Neural crest cell (in vitro differentiated cells): ENCODE measurements at places on chromosomes 13 and 19.

- DNase-seq: no peak
These were observed 2.4 kb downstream of the COX7A1 start for GRCh38 chr19:36149673-36150406.

DNA sequence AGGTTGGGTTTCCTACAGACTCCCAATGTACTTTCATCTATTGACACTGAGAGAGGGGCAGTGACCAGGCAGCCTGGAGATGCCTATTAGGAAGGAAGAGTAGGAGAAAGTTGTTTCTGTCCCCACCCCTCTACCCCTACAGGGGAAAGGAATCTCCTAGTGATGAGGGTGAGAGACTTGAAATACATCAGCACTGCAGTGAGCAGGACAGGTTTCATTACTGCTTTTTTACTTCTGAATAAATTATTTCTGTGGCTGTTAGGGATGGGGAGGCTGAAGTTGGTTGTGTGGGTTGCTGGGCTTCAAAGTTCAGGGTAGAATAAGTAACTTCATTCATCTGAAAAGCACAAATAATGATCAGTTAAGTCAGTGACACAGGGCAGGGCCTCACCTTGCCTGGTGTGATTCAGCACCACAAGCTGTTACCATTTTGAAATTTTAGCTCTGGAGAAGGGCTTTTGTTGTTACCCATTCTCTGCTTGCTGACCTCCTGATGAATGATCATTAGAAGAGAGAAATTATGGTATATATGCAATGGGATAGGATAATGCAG lies 19.3 kb downstream of the CEACAM1 start:
- no peak for DNase-seq

DNA sequence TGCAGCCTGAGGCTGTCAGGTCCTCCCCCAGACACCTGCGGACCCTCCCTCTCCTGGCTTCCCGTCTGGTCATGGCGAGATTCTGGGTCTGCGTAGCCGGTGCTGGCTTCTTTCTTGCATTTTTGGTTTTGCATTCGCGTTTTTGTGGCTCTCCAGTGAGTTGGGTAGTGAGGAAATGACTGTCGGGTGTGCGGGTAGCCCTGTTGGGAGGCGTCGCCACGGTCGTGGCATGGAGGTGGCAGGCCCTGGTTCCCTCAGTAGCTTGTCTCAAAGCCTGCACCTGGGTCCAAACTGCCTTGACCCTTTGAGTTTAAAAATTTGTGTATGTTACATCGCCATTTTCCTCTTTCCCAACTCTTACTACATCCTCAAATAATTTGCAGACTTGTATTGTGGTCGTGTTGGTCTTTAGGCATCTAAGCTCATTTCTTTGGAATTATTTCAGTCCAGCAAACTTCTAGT lies 344 bp downstream of the NHLRC3 start:
- no peak for DNase-seq

GRCh38 chr19:57279418-57280164 lies 694 bp upstream of the ZNF460 start:
- peak; percentile 74 for DNase-seq

- DNase-seq: no peak
These were observed 11.5 kb downstream of the TM6SF2 start for GRCh38 chr19:19261350-19262189.

DNA sequence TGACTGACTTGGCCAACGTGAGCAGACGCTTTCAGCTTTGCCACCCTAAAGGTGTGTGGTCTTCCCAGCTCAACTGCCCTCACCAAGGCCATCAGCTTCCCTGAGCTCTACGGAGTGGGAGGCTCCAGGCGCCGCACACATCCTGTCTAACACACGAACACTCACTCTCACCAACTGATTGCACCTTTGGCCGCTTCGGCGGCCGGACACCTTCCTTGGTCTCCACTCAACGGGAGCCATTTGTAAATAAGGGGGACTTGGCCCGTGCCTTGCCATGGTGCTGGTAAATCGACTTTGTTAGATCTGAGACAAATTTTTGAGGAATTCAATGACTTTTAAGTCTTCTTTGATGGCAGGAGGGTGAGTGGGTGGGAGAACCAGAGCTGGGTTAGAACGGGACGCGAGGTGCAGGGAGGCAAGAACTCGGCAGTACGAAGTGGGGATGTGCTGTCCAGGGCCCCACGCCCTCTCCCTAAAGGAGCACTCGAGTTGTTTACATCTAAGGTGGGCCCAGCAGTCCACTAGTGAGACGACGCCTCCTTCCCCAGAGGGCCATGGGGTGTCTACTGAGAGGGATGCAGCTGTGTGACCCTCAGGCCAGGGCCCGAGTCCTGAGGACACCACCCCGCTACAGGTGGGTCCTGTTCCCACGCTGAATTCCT lies 4.4 kb downstream of the C13orf46 start:
- no peak for DNase-seq

DNA sequence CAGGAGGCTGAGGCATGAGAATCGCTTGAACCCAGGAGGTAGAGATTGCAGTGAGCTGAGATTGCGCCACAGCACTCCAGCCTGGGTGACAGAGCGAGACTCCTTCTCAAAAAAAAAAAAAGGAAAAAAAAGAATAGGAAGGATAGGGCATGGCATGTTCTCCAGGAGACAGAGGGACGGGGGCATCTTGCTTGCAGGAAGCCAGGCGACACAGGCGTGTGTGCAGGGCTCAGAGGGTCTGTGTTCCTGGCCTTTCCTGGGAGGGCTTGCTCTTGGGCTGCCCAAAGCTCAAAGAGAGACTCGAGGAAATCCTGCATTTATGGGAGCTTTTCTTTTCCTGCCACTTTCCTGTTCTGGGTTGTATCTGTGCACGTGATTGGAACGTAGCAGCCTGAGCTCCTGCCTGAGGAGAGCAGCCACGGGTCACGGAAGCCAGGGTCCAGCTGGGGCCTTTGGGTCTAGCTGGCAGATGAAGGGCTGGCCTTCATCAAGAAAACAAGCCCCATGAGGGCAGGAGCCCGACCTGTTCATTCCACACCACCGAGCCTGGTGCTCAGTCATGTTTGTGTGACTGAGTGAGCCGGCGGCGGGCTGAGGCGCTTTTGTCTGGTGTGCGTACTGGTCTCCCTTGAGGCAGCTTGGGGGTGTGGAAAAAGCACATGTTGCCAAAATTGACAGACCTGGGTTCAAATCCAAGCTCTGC lies 44.5 kb downstream of the CAPN12 start:
- DNase-seq: no peak

DNA sequence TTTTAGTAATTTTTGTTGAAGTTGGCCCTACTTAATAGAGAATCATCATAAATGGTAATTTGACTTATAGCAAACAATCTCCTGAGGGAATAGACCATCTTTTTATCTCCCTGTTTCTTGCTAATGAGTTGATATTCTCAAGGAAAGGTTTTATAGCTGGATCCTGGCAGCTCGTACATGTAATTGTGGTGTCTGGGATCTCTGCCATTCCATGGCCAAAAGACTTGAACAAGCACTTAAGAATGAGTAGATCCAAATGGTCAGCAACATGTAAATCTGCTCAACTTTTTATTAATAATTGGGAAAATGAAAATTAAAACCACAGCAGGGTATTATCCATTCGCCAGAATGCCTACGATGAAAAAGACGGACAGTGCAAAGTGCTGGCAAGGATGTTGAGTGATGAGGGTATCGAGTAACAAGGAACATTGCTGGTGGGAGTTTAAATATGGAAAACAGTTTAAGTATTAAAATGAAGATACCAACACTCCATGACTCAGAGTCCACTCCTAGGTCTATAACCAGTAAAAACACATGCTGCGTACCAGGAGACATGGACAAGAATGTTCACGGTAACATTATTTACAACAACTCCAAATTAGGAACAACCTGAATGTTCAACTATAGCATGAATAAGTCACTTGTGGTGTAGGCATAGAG lies 5.1 kb upstream of the GPR18 start:
- no peak for DNase-seq

GRCh38 chr19:50202962-50203280 lies 501 bp upstream of the MYH14 start:
- DNase-seq: no peak

- no peak for DNase-seq
These were observed 734.8 kb upstream of the GPC6 start for GRCh38 chr13:92491839-92492238.

DNA sequence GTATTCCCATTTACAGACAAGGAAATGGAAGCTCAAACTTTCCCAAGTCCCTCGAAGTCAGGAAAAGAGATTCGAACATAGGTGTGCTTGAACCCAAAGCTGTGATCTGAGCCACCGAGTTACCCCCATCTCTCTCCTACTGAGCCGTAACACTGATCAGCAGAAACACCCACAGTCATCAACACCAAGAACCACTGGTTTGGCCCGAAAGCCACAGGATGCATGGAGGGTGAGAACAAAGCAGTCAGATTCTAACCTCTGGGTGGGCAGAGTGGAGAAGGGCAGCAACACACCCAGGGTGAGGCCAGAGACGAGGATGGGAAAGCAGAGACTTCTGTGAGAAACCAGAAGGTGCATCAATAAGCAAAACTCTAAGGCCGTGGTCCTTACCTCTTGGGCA lies 27.7 kb upstream of the POU2F2 start:
- no peak for DNase-seq

DNA sequence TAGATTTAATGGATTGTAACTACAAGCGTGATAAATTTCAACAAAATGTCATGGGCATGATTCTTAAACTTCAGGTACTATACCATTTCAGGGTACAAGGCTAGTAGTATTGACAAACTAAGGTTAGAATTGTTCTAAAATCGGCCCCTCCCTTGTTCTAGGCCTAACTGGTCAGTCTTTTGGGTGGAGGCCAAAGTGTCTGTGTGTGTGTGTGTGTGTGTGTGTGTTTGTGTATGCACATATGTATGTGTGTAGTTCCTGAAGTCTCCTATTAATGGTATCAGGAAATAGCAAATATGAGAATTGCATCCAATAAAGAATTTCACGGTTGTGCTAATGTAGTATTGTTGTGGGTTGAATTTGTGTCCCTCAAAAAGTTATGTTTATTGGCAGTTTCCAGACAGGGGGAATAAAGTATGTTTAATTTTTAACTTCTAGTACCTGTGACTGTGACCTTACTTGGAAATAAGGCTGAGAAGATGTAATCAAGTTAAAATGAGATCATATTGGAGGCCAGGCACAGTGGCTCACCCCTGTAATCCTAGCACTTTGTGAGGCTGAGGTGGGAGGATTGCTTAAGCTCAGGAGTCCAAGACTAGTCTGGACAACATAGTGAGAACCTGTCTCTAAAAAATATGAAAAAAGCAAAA lies 119.2 kb downstream of the KLF5 start:
- no peak for DNase-seq
